AG10803 (cell line): ENCODE measurements at places on chromosomes 1 and 21.

DNA sequence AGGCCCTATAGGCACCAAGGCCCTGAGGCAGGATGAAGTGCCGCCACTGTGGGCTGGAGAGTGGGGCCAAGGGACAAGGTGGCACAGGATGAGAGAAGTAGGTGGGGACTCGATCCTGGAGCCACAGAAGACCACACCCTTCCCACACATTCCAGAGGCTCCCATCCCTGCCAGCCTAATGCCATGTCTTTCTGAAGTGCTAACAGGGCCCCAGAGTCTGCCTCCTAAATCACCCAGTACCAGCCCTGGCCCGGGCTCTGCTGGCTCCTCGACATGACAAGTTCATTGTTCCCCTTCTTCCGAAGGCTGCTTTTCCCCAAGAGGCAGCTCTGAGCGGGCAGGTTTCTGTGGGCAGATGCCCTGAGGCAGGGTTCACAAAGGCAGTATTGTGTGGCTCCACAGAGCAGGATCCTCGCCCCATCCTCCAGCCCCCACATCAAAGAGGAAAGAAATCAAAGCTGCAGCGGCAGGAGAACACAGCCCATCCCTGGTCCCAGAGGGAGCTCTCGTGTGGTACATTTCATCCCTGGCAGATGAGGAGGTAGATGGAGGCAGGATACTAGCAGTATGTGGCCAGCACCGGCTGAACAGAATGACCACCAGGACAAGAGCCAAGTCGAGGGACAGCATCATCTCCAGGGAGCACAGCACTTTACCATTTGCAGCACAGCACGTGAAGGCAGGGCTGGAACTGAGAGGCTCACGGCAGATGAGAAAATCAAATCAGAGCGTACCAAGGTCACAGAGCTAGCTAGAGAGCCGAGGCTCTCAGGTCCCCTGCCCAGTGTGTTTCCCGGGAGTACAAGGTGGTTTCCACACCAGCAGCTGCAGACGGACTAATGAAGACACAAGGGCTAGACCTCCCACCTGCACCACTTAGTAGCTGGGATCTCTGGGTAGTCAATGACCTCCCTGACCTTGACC, 64.8 kb downstream of the SYF2 start:
- no peak for DNase-seq

GRCh38 chr1:19442154-19443096, 42.9 kb downstream of the CAPZB start:
- DNase-seq = no peak

DNA sequence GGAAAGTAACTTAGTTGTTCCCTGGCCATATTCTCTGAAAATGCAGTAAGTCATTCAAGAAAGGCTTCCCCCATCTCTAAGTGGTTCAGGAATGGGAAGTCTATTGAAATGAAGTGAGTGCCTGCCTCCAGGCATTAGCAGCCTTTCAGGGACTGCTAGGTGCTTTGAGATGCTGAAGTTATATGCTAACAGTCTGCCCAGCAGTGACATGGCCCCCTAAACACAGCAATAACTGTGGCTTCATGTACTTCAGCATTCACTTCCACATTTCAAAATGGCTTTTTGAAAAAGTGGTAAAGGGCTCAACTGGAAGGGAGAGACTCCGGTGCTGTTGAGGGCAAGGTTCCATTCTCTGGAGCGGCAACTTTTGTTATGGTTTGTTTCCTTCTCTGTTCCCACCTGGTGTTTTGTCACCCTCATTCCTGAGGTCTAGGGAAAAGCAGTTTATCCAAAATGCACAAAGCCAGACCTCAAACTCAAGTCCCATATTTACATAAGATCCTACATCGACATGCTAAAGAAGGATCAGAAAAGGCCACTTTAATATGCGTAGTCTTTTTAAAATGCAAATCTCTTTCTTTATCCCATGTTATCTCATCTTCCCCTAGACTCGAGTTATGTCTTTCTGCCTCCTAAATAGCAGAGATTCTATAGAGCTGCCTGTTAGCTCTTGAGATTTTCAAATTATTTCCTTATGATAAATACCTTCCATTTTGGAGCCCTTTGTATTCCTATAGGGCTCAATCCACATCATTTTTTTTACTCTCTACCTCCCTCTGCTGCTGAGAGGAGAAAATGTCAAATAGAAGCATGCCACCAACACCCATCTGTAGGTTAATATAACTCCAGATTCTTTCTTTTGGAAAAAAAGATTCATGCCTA, 34.2 kb upstream of the LRRC8C start:
- DNase-seq = peak; percentile 34

DNA sequence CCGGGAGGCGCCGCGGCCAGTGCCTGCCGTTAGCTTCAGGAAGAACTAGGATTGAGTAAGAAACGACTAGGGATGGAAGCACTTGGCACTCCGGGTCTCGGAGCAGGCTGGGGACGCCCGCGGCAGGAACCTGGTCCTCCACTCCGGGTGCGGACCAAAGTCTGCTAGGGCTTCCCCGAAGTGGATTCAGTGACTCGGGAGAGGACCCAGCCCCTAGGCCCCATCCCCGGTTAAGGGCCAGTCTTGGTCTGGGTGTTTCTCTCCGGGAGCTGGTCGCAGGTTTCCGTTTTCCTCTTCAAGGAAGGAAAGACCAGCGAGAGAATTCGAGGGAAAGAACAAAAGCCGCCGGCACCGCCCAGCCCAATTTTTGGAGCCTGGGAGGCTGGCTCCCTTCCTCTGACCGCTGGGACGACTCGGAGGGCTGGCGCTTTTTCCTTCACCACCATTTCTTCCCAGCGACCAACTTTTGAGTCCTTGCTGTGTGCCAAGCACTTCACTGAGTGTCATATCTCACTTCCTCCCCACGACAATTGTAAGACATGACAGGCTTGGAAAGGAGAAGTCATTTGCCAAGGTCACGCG, 16.8 kb upstream of the STMN1 start:
- peak; percentile 16 for DNase-seq

DNA sequence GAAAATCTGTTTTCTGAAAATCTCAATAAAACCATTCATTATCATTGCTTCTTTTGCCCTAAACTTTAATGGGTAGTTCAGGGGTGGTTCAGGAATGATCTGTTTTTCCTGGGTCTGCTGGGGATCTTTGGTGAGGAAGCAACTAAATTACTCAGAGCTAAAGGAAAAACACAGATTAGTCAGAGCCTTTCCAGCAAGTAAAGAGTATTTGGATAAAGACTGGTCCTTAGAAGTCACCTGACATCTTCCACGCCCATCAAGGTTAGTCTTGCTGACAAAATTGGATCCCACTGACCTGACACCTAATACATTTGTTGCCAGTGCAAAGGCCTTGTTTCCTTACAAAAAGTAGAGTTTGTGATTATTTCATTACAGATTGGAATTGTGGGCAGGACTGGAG, 24.2 kb downstream of the HSPA13 start:
- DNase-seq = no peak

DNA sequence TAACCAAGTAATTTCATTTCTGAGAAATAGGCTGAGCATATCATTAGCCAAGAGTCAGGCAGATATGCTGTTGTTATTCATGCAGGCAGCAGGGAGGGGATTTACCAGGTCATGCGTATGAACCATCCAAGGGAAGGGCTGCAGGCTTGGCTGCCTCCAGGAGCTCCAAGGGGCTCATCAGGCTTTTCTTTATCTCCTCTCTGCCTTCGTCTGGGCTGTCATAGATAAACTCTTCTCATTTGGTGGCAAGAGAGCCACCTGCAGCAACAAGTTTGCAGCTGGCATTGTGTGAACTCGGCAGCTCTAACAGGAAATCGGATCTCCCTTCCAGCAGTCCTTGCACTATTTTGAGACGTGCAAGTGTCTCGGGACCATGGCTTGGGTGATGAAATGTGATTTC, 7.5 kb downstream of the CCDC27 start:
- no peak for DNase-seq

- DNase-seq = peak; percentile 45
Measured at GRCh38 chr1:218330043-218330623, 15.0 kb upstream of the TGFB2 start.

DNA sequence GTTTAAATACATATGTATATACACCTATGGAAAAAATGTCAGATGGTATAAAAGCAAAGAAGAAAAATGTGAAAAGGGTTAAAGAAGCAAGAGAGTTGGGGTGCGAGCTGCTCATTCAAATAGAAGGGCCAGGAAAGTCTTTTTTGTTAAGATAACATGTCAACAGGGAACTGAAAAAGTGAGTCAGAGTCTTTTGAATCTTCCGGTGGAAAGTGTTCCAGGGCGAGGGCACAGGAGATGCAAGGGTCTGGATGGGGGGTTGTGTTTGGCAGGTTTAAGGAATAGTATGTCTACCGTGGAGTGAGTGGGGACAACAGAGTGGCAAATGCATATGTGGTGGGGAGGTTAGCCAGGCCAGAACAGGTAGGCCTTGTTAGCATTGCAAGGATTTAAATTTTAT, 22.2 kb upstream of the GNG12 start:
- DNase-seq = no peak

DNA sequence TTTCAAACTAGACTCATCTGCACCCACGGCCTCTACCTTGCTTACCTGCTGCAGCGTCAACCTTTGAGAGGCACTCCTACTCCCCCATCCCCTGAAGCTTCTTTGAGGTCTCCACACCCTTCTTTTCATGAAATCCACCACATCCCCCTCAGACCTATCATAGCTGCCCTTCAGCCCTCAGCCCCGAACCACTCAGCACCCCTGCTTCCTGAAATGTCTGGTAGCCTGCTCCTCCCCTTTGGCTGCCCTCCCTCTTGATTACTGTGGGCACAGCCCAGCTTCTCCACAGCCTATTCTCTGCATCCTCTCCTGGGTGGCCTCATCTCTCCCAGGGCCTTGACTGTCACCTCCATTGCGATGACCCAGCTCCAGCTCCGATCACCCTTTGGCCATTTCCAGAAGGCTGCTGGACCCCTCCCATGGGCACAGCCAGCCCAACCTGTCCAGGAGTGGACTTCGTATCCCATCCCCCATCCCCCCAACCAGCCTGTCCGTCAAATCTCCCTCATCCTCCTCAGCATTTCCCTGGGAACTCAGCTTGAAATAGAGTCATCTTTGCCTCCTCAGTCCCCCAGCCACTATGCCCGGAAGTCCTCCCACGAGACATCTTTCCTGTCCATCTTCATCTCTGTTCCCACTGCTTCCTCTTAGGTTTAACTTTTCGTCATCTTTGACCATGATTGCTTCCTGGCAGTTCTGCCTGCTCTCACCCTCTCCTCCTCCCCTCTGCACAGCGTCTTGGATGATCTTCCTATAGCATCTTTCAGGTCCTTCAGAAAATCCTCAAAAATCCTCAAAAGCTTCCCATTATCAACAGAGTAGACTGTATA, 6.1 kb upstream of the ADORA1 start:
- DNase-seq = no peak
